ENCODE measurements at places on chromosomes 16 and 17.
A peak's percentile ranks its signal among the peaks of the same experiment; 100 is the strongest.

DNA sequence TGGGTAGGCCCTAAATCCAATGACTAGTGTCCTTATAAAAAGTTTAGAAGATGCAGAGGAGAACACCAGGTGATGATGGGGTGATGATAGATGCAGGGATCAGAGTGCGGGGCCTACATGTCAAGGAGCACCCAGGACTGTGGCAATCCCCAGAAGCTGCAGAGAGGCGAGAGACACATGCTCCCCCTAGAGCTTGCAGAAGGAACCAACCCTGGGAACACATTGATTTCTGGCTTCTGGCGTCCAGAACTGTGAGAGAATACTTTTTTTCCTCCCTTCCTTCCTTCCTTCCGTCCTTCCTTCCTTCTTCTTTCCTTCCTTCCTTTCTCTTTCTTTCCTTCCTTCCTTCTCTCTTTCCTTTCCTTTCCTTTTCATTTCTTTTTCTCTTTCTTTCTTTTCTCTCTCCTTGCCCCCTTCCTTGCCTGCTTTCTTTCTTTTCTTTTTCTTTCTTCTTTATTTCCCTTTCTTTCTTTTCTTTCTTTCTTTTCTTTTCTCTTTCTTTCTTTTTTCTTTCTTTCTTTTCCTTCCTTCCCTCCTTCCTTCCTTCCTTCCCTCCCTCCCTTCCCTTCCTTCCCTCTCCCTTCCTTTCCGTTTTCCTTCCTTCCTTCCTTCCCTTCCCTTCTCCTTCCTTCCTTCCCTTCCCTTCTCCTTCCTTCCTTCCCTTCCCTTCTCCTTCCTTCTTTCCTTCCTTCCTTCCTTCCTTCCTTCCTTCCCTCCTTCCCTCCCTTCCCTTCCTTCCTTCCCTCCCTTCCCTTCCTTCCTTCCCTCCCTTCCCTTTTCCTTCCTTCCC lies 134.3 kb downstream of the HAPSTR1 start:
- no peak for DNase-seq
- H3K36me3 ChIP-seq: no peaks in the 10 kb centered on the region

DNA sequence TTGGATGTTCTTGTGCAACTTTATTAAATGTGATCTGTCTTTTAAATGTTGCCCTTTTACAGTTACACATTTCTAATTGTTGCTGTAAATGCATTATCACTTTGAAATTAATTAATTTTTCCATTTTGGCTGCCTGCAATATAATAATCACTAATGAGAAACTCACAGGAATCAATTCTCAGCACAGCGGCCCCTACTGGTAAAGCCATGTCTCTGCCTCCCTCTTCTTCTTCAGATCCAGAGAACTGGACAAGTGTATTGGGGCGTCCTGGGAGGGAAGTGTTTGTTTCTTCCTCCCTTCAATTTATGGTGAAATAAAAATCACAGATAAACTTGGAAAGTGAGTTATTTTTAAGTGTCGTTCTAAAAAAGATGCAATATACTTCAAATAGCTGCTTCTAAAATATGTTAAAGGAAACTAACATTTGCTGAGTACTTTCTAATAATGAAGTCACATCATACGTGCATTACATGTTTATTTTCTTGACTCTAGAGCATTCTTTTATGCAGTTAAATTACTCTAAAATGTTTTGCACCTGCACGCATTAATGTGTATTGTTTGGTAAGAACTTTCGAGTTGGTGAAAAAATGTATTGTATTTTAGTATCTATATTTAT lies 338.0 kb downstream of the WWOX start:
- no peaks in the 10 kb centered on the region for H3K27me3 ChIP-seq
- no peaks in the 10 kb centered on the region for H3K4me1 ChIP-seq
- no peak overlapping the region for H3K4me3 ChIP-seq
- H3K27ac ChIP-seq: no peak overlapping the region

- no peak overlapping the region for H3K27ac ChIP-seq
- H3K27me3 ChIP-seq: peaks cover 22% of the 10 kb centered on the region
These were observed 154.0 kb downstream of the IRF8 start for GRCh38 chr16:86052926-86053325.

GRCh38 chr17:68539548-68540467 lies 27.6 kb downstream of the PRKAR1A start:
- H3K4me1 ChIP-seq: peaks cover 2% of the 10 kb centered on the region
- no peak overlapping the region for H3K27ac ChIP-seq
- DNase-seq: no peak
- H3K27me3 ChIP-seq: no peaks in the 10 kb centered on the region

DNA sequence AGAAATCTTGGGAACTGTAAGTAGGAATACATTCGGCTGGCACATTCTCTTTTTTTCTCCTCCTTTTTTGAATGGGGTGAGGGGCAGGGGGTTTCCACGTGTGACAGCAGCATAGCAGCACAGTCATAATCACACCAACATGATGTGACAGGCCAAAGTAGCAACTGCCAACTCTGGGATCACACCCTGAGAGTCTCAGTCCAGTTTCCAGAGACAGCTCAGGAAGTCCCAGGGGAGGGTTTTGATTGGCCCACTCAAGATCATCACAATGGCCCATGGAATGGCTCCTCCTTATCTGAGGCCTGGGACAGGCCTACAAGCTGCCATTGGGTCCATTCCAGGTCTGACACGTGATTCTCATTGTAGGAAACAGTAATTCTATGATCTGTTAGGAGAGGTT lies 207.1 kb upstream of the ASIC2 start:
- H3K27me3 ChIP-seq: no peaks in the 10 kb centered on the region
- no peak overlapping the region for H3K4me3 ChIP-seq
- H3K27ac ChIP-seq: no peak overlapping the region
- H3K4me1 ChIP-seq: no peaks in the 10 kb centered on the region
- DNase-seq: no peak

- peaks cover 54% of the 10 kb centered on the region for H3K36me3 ChIP-seq
- H3K4me1 ChIP-seq: peaks cover 59% of the 10 kb centered on the region
- H3K27me3 ChIP-seq: no peaks in the 10 kb centered on the region
- DNase-seq: no peak
- no peak overlapping the region for H3K4me3 ChIP-seq
These were observed 25.4 kb downstream of the BANP start for GRCh38 chr16:87976665-87977064.

GRCh38 chr17:41895617-41896016 lies 23.1 kb downstream of the ACLY start:
- H3K36me3 ChIP-seq: peaks cover 60% of the 10 kb centered on the region
- H3K27me3 ChIP-seq: no peaks in the 10 kb centered on the region
- H3K4me1 ChIP-seq: no peaks in the 10 kb centered on the region
- DNase-seq: no peak
- H3K4me3 ChIP-seq: no peak overlapping the region
- H3K27ac ChIP-seq: no peak overlapping the region

- peaks cover 18% of the 10 kb centered on the region for H3K36me3 ChIP-seq
- no peaks in the 10 kb centered on the region for H3K27me3 ChIP-seq
- H3K4me3 ChIP-seq: no peak overlapping the region
- no peak for DNase-seq
- no peaks in the 10 kb centered on the region for H3K4me1 ChIP-seq
- H3K27ac ChIP-seq: no peak overlapping the region
These were observed 24.2 kb downstream of the MPG start for GRCh38 chr16:102060-102855.

DNA sequence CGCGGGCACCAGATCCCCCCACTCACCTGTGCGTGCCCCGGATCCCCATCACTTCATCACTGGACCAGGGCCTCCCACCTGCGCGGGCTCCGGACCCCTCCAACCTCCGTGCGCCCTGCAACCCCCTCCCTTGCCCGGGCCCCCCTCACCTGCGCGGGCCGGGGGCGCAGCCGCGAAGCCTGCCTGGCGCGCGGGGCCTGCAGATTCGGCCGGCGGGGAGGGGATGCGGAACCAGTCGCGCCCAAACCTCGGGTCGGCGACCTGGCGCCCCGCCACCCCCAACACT lies 202 bp downstream of the CEP131 start:
- H3K27me3 ChIP-seq: no peaks in the 10 kb centered on the region
- no peak for DNase-seq
- H3K27ac ChIP-seq: no peak overlapping the region
- peaks cover 15% of the 10 kb centered on the region for H3K4me1 ChIP-seq

DNA sequence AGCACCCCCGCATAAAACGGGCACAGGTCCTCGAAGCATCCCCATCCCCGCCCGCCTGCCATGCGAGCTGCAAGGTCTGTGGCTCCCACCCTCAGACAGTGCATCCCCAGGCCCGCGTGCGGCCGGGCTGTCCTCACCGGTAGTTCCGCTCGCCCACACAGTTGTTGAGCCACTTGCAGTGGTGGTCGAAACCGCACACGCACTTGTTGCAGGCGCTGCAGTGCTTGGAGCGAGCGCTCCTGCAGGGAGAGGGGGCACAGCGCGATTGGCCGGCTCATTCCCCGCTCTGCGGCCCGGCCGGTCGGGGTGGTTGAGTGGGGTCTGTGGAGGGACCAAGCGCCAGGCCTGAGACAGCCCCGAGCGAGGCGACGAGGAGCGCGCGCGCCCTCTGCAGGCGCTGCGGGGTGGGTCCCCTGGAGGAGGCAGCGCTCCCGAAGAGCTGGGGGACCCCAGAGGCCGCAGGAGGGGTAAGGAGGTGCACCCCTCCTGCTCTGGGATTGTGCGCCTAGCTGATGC lies 6.0 kb upstream of the TPPP3 start:
- DNase-seq: peak; percentile 70
- peaks cover 16% of the 10 kb centered on the region for H3K27me3 ChIP-seq
- no peaks in the 10 kb centered on the region for H3K36me3 ChIP-seq
- H3K4me3 ChIP-seq: no peak overlapping the region

DNA sequence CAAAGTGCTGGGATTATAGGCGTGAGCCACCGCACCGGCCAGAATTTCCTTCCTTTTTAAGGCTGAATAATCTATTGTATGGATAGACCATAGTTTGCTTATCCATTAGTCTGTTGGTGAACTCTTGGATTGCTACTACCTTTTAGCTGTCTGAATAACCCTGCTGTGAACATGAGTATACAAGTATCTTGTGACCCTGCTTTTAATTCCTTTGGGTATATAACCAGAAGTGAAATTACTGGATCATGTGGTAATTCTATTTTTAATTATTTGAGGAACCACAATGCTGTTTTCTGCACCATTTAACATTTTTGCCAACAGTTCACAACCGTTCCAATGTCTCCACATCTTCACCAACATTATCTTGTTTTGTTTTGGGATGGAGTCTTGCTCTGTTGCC lies 4.6 kb upstream of the OTOA start:
- H3K36me3 ChIP-seq: peaks cover 8% of the 10 kb centered on the region
- peaks cover 2% of the 10 kb centered on the region for H3K27me3 ChIP-seq
- H3K4me3 ChIP-seq: no peak overlapping the region
- H3K27ac ChIP-seq: no peak overlapping the region
- DNase-seq: no peak

- H3K27me3 ChIP-seq: no peaks in the 10 kb centered on the region
- H3K27ac ChIP-seq: no peak overlapping the region
- no peak overlapping the region for H3K4me3 ChIP-seq
- H3K36me3 ChIP-seq: peaks cover 19% of the 10 kb centered on the region
- H3K4me1 ChIP-seq: no peaks in the 10 kb centered on the region
These were observed 320.8 kb downstream of the SLC39A11 start for GRCh38 chr17:72771734-72772133.

DNA sequence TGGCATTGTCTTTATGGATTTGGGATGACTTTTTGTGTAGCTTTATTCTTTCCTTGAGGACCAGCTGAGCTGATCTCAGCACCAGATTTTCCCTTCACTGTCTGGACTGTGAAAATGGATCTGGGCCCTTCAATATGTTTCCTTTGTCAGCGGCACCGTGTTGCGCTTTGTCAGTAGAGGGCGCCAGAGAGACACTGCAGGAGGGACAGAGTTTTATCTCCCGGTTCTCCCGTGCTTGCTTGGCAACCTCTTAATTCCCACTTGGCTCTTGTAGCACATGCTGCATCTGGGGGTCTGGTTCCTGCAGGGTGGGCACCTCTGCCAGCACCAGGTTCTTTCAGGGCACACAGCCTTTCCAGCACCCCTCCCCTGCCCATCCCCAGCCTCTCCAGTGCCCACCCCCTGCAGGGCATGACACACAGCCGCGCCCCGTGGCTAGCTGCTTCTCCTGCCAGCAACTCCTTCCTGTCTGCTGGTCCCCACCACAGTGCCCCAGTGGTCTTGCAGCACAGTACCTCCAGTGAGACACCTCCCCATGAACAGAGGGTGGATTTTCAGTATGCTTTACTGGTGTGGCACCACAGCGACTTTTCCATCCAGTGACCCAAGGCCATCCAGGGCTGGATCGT lies 19.6 kb downstream of the OR1D5 start:
- no peak overlapping the region for H3K27ac ChIP-seq
- peaks cover 12% of the 10 kb centered on the region for H3K27me3 ChIP-seq
- no peak overlapping the region for H3K4me3 ChIP-seq
- peaks cover 12% of the 10 kb centered on the region for H3K4me1 ChIP-seq
- peak; percentile 25 for DNase-seq

GRCh38 chr17:66383333-66383732 lies 80.9 kb downstream of the PRKCA start:
- H3K4me1 ChIP-seq: peaks cover 73% of the 10 kb centered on the region
- peaks cover 37% of the 10 kb centered on the region for H3K36me3 ChIP-seq
- H3K27me3 ChIP-seq: no peaks in the 10 kb centered on the region
- DNase-seq: no peak

- H3K27ac ChIP-seq: no peak overlapping the region
- H3K4me1 ChIP-seq: peaks cover 12% of the 10 kb centered on the region
- no peaks in the 10 kb centered on the region for H3K27me3 ChIP-seq
- peaks cover 25% of the 10 kb centered on the region for H3K36me3 ChIP-seq
- peak; percentile 40 for DNase-seq
These were observed 26.4 kb downstream of the EEF2K start for GRCh38 chr16:22232277-22233036.

- no peak for DNase-seq
- no peak overlapping the region for H3K27ac ChIP-seq
- H3K27me3 ChIP-seq: no peaks in the 10 kb centered on the region
These were observed 65.3 kb downstream of the RMI2 start for GRCh38 chr16:11410376-11411058.

GRCh38 chr16:63981639-63982038 lies 1140.2 kb downstream of the CDH11 start:
- H3K36me3 ChIP-seq: no peaks in the 10 kb centered on the region
- no peaks in the 10 kb centered on the region for H3K4me1 ChIP-seq

DNA sequence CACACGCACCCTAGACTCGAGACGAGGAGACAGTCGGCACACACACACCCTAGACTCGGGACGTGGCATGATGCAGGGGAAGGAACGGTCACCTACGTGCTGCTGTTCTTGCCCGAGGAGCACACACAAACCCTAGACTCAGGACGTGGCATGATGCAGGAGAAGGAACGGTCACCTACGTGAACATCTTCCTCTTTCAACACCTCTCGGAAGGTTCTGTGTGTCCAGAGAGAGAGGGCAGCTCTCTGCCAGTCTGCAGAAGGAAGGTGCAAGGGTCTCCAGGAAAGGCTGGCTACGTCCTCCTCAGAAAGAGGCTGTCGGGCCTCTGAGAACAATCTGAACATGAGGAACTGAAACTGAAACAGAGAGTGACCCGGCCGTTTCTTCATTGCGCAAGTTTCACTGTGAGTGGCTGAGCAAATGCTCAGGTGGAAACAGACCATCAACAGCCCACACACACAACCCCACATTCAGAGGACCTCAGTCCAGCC lies 43.4 kb downstream of the ZNF276 start:
- no peaks in the 10 kb centered on the region for H3K27me3 ChIP-seq
- H3K27ac ChIP-seq: peak overlapping the region; percentile 70
- peaks cover 61% of the 10 kb centered on the region for H3K36me3 ChIP-seq
- H3K4me1 ChIP-seq: peaks cover 39% of the 10 kb centered on the region
- H3K4me3 ChIP-seq: peak overlapping the region; percentile 67
- peak; percentile 36 for DNase-seq

Measured in activated naive CD8-positive, alpha-beta T cell treated with anti-CD3 and anti-CD28 coated beads, Interleukin-2, amount 50 U/mL, for 24 hours (primary cell).